ENCODE measurements at places on chromosomes 4 and X.

DNA sequence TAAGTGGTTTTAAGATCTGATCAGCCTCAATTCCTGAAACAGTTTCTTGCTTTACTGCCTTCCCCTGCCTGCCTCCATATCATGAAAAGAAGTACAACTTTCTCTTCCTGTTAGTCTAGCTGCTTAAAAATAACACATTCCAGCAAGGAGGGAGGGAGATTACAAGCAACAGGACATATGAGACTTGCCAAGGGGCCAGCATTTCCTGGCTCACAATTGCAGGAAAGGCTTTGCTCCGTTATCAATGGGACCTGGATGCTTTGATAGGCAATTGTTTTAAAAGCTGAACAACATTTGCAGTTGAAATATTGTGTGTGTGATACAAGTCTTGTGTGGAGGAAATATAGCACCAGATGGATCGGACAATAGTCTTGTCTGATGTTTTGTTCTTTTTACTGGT lies 425.0 kb downstream of the FAT4 start:
- no peak for DNase-seq

GRCh38 chr4:48546336-48546735 lies 56.3 kb downstream of the ZAR1 start:
- DNase-seq, result no peak

- no peak for DNase-seq
Measured at GRCh38 chr4:1948892-1949436, 59.8 kb downstream of the NELFA start.

DNA sequence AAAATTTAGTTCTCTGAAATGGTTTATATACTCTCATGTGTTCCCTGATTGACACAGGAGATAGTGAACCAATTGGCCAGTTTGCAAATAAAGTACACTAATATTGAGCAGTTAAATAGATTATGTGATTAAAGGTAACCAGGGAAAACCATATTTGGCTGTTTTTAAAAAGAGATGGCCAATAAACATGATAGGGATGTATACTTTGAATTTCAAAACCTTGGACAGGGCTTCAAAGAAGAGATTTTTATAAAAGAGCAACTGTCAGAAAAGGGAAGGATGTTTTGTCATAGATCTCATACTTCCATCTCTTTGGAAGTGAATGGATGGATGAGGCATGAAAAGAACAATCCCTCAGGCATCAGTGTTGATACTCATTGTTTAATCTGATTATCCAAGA lies 825.3 kb downstream of the STIM2 start:
- no peak for DNase-seq

- DNase-seq, result no peak
Measured at GRCh38 chr4:183078634-183079033, 20.4 kb upstream of the WWC2 start.

DNA sequence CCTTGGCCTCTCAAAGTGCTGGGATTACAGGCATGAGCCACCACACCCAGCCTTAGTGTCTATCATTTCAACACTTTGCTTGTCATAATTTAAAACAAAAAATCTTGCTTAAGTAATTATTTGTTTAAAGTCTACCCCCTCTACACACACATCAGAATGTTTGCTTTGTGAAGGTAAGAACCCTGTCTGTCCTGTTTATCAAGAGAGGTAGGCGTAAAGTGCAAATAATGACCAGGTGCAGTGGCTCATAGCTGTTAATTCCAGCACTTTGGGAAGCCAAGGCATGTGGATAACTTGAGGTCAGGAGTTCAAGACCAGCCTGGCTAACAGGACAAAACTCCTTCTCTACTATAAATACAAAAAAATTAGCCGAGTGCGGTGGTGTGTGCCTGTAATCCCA lies 326.7 kb upstream of the CLNK start:
- no peak for DNase-seq

- no peak for DNase-seq
Measured at GRCh38 chrX:128599632-128600031, 547.4 kb upstream of the ACTRT1 start.

DNA sequence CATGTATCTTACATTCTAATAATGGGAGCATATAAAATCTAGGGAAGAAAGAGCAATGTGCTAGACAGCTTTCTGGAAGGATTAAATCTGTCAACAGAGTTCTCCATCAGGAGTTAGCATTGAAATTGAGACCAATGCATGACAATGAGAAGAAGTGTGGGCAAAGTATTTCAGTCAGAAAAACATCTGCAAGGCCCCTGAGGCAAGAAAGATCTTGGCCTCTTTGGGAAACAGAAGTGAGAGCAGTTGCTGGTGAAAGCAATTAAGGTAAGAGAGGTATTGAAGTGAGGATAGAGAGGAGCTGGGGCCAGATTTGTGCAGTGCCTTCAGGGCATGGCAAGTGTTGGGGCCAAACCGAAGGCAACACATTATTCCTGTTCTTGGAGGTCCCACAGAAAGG lies 999.1 kb downstream of the STPG2 start:
- no peak for DNase-seq

GRCh38 chr4:33948921-33949320 lies 2295.4 kb downstream of the ARAP2 start:
- no peak for DNase-seq

DNA sequence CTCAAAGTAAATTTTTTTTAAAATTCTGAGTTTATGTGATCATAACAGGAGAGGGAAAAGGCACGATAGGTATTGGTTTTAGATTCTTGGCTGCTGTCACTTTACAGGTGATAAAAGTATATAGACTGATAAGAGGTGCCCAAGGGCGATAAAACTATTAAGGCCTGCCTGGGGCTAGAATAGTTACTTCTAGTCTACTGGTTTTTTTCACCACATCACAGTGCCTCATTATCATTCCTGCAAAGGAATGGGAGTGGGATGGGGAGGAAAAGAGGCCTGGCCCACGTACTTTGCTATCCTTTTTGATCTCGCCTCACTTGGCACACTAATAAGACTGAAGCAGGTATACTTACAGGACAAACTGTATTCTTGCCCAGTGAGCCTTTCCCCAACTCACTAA lies 46.6 kb downstream of the CXorf58 start:
- no peak for DNase-seq

- DNase-seq, result no peak
Measured at GRCh38 chrX:150566734-150567182, 1.7 kb upstream of the MTM1 start.

- no peak for DNase-seq
Measured at GRCh38 chr4:48343551-48343950, 2.2 kb downstream of the SLAIN2 start.

GRCh38 chr4:145716200-145716599 lies 36.3 kb downstream of the C4orf51 start:
- no peak for DNase-seq
